ENCODE measurements at places on chromosomes 2 and 18.

- no peak for DNase-seq
Observed at GRCh38 chr2:128214866-128215460, 103.7 kb downstream of the HS6ST1 start.

GRCh38 chr2:186125156-186125555, 360.9 kb upstream of the ZC3H15 start:
- DNase-seq, result no peak

- no peak for DNase-seq
Observed at GRCh38 chr2:166658901-166659300, 164.9 kb upstream of the SCN7A start.

GRCh38 chr2:19933351-19933981, 31.7 kb upstream of the TTC32 start:
- DNase-seq, result no peak

Measured in activated effector memory CD4-positive, alpha-beta T cell treated with Interleukin-2 at 50 U/mL for 16 hours (primary cell).